Cardiac muscle cell (in vitro differentiated cells and primary cell): ENCODE measurements at places on chromosomes 2 and 18. TPM values are rescaled to one million over a fixed set of nuclear protein-coding genes. Genes with fewer than 3 reads are reported as not detected.

DNA sequence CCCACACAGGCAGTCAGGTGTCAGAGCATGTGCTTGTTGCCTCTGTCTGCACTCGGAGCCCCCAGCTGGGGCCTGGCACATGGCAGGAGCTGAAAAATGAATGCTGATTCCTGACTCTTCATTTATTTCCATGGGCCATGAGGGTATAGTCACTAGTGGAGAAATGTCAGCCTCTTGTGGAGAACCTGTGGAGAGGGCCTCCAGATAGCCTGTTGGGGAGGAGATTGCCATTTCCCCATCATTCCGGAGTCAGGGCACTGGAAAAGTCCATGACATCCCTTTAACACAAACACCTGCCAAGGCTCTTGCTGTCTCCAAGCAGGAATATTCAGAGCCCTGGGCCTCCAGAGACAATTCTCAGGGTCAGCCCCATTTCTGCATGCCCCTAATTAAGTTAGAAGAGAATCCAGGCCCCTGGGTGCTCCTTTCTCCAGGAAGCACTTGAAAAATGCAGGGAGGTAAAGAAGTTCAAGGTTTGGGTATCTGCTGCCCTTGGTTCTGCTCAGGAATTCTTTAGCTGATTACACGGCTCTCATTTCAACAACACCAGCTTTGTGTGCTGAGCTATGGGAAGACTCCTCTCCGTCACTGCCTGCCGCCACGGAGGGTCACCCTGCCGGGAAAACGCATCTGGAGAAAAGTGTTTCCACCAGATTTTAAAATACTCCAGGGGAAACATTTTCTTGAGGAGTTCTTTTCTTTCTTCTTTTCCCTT, 311.3 kb downstream of the MYCN start:
- DNase-seq, result peak; percentile 59

SCYGR4 gene
- not detected in 2 replicates for total RNA-seq

GRCh38 chr18:8229787-8230186, 379.4 kb upstream of the RAB12 start:
- no peak for DNase-seq

PNO1 gene
- total RNA-seq, result 10.7 and 19.3 TPM in 2 replicates

GRCh38 chr2:162197069-162197825, 45.2 kb upstream of the GCG start:
- DNase-seq, result peak; percentile 34

EML6 gene
- 0.89 and 0.92 TPM in 2 replicates for total RNA-seq

DNA sequence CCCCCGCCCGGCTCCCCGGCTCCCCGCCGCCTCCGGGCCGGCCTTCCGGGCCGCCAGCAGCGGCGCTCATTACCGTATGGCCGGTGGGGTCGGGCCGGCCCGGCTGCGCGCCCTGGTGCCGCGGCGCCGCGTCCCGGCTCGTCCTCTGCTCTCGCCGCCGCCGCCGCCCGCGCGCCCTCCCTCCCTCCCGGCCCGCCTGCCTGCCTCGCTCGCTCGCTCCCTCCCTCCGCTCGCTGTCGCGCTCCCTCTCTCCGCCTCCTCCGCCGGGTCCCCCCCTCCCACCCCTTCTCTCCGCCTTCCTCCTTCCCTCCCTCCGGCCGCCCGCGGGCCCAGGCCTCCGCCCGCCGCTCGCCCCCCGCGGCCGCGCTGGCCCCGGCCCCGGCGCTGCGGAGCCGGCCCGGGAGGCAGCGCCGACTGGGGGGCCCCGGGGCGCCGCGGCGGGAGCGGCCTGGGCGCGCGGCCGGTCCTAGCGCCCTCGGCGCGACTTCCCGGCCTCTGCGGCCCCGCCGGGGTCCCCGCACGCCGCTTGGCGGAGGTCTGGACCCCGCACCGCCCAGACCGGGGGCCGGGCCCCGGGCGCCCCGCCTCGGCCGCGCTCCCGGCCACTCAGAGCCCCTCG, at the start of gene DNMT3A:
Gene DNMT3A (minus strand): TSS at position 173 of the 619 bp plus-strand sequence. CDS start 27,941 bp downstream, outside the sequence.
- DNase-seq, result peak; percentile 83
